T-helper 9 cell (primary cell): ENCODE measurements at places on chromosomes 3 and 15.

- no peak for DNase-seq
Observed at GRCh38 chr15:97576929-97577645, 383.4 kb upstream of the ARRDC4 start.

DNA sequence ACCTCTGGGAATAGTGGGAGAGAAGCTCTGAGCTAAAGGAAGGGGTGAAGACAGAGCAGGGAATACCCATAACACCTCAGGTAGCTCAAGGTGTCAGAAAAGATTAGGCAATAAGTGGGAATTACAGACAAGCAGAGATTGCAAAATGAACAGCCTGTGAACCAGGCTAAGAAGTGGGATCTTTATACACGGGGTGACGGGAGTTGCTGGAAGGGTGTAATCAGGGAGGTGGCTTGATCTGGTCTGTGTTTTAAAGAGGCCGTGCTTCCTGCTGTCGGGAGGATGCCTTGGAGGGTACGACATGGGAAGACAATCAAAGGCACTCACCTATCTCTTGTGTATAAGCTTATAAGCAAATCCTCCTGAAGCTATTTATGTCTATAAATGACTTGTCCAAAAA lies 216.3 kb downstream of the CLSTN2 start:
- no peak for DNase-seq

DNA sequence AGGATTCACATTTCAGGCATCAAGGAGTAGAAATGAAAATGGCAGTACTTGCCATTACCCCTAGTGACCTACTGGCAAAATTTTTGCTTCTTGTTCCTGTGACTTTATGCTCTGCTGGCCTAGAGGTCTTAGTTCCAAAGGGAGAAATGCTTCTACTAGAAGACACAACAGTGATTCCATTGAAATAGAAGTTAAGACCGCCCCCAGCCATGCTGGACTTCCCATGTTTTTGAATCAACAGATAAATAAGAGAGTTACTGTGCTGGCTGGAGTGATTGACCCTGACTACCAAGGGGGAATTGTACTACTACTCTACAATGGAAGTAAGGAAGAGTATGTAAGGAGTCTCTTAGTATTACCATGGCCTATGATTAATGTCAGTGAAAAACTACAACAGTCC lies 196.2 kb upstream of the AZI2 start:
- DNase-seq = no peak

DNA sequence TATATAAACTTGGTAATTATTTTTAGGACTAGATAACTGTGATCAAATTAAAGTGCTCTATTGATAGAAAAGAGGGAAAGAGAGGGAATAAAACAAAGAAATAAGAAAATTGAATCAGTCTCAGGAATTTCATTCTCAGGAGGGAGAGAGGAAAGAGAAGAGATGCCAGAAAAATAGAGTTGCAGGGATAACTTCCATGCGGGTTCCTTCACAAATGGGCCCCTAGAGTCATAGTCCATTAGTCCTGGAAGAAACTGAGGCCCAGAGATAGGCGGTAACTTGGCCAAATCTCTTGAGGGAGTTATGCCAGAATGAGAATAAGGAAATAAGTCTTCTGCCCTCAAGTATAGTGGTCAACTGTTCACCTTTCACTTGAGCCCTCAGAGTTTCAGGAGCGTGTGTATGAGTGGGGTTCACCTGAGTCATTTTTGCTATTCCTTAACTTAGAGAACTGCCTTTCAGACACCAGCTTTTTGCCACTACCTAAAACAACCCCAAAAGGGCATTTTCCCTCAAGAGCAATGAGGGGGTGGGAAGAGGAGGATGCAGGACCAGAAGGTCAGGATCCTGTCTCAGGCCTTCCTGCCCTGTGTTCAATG lies 192.6 kb downstream of the MEX3B start:
- DNase-seq = no peak

- DNase-seq = no peak
Observed at GRCh38 chr3:12356175-12356574, 67.3 kb downstream of the PPARG start.

GRCh38 chr3:107997671-107998070 lies 93.2 kb downstream of the CD47 start:
- no peak for DNase-seq

DNA sequence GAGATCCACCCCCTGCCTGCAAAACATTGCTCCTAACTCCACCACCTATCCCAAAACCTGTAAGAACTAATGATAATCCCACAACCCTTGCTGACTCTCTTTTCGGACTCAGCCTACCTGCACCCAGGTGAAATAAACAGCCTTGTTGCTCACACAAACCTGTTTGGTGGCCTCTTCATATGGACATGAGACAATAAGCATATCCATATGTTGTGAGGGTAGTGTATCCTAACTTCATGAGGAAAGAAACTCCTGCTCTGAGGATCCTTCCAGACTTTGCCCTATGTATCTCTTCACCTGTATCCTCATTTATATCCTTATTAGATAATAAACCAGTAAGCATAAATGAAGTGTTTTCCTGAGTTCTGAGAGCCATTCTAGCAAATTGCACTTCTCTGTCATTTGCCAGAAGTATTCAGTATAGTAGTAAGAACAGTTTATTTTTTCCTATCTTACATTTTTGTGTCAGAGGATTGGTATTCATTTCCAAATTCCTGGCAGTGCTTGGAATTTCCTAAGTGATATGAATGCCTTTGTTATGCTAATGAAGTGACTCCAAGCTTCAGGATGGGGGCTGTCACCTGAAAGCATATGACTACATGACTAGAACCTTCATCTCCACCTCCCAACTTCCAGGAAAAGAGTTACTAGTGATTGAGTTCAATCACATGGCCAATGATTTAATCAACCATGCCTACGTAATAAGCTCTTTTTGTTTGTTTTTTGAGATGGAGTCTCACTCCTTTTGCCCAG lies 30.2 kb downstream of the TTBK2 start:
- DNase-seq = no peak

GRCh38 chr3:180478695-180479094 lies 123.3 kb upstream of the TTC14 start:
- no peak for DNase-seq

- DNase-seq = no peak
Observed at GRCh38 chr3:61928039-61928438, 366.7 kb downstream of the PTPRG start.

DNA sequence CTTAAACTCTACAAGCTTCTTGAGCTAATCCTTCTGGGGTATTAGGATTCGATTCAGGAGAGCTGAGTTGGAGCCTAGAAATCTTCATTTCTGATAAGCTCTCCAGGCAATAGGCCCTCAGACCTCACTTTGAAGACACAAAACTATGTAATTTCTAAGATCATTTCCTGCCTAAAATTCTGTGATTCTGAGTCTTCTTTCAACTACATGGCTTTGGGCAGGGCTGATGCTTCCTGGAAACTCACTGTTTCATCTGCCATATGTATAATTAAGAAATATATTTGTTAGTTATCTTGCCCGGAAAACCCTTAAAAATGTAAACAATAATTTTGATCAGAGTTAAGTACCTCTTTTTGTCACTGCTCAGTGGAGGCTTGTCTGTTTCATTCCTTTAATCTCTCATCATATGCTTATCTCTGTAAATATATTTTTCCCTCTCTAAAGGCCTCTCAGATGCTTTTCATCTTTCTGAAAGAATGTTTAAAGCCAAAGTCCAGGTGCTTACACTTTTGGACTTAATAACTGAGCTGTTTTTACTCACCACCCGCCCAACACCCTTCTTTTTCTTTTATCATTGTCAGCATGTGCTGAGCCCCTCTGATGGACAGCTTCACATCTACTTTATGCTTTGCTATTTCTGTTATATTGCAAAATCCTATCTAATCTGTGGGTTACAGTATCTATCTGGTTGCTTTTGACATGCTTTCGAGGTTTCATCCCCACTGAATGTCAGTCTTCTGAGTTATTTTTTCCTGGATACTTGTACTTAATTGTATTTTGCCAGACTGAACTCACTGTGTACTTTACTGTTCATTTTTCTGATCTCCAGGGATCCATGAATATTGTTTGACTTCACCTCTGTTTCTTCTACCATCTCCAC lies 38.2 kb downstream of the FILIP1L start:
- no peak for DNase-seq

GRCh38 chr3:177481329-177481728 lies 284.0 kb upstream of the TBL1XR1 start:
- DNase-seq = no peak
